Diencephalon (tissue), 1 donor: ENCODE measurements at places on chromosomes 1 and 21. TPM values are rescaled to one million over a fixed set of nuclear protein-coding genes. Genes with fewer than 3 reads are reported as not detected.

The SEC22B gene
- total RNA-seq, result 30.0 TPM

The SH2D1B gene
- total RNA-seq, result not detected

The MAP3K7CL gene
- total RNA-seq, result 2.8 TPM

The PCNX2 gene
- 255 TPM for total RNA-seq

The LRRC3 gene
- 5.8 TPM for total RNA-seq

The NCMAP gene
- 1.4 TPM for total RNA-seq
